ENCODE measurements at places on chromosomes 2 and 18.

DNA sequence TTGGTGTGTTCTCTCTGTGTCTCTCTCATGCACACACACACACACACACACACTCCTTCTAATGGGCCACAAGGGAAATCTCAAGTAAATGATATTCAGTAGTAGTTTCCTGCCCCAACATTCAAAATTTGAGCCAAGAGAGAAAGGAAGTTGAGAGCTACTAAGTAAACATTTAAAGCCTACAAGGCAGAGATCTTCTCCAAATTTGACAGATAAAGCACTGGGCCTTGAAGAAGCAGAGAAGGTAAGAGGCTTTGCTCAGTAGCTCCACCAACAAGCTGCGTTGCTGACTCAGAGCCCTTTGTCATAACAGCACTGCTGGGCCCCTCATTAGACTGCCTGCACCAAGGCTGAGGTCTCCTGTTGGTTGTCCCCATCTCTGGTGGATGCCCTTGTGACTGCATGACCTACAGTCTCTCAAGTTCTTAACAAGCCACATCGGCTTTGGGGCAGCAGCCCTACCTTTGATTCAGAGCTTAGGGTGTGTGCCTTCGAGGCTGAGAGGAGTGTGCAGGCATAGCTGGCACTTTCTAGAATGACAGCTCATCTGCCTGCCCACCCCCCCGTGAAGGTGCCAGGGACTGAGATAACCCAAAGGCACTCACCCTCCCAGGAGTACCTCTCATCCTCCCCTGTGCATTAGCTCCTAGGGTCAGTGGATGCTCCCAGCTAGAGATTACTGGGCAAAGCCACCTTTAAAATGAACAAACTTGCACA, 32.3 kb upstream of the NEB start:
- no peak for DNase-seq

DNA sequence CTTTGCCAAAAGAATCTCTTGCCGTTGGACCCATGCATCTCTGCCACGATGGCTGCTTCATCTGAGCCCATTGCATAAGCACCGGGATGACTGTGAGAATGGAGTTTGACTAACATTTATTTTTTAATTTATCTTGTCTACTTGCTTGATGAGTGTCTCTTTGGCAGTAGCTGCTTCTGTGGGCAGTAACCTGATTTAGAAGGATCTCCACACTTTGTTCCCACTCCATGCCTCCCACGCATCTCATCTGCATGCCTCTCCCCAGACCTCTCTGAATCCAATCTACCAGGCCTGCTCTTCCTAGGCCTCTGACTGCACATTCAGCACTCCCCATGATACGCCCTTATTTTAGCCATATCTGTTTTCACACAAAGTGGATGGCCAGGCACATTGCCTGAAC, 23.7 kb upstream of the TMX3 start:
- no peak for DNase-seq

DNA sequence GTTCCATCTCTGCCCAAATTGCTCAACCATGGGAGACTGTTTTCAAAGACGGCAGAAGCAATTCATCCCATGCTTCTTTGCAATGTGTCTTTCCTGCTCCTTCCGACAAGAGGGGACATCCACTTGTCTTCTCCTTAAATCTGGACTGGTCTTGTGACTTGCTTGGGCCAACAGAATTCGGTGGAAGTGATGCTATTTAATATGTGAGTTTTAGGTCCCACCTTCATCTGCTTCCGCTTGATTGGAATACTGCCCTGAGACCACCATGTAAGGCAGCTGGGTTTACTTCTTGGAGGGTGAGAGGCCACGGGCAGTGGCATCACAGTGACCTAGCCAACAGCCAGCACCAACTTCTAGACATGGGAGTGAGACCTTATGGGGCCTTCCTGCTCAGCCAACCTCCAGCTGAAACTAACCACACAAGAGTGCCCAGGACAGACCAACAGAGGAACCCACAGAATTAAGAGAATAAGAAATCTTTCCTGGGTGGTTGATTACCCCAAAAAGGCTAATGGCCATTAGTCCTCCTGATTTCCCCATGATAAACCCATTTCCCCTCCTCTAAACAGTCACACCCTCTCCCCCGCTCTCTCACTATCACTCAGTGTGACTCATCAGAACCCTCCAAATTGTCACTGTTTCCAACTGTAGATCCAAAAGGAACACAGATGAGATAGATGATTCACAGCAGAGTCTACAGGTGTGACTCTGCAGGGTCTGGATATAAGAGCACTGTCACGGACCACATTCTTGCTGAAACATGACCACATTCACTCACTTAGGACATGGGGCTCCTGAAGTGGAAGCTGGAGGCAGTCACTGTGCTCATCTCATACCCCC, 16.2 kb upstream of the RHOB start:
- no peak for DNase-seq

GRCh38 chr2:120770641-120771040, 35.0 kb downstream of the GLI2 start:
- no peak for DNase-seq

DNA sequence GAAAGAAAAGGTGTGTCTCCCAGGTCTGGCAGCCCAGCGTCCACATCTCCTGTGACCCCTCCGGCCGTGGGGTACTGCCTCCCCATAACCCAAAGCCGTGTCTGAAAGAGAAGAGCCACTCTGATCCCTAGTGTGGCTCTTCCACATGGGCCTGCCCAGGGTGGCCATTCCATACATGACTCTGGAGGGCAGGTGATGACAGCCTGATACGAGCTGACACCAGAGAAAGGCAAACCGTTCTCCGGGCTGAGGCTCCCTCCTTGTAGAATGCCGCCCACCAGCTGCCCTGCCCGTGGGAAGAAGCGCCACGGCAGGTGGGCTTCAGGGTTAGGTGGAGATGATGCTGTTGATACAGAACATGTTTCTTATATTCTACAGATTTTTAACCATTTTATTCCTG, 451.6 kb upstream of the SALL3 start:
- DNase-seq, result no peak

DNA sequence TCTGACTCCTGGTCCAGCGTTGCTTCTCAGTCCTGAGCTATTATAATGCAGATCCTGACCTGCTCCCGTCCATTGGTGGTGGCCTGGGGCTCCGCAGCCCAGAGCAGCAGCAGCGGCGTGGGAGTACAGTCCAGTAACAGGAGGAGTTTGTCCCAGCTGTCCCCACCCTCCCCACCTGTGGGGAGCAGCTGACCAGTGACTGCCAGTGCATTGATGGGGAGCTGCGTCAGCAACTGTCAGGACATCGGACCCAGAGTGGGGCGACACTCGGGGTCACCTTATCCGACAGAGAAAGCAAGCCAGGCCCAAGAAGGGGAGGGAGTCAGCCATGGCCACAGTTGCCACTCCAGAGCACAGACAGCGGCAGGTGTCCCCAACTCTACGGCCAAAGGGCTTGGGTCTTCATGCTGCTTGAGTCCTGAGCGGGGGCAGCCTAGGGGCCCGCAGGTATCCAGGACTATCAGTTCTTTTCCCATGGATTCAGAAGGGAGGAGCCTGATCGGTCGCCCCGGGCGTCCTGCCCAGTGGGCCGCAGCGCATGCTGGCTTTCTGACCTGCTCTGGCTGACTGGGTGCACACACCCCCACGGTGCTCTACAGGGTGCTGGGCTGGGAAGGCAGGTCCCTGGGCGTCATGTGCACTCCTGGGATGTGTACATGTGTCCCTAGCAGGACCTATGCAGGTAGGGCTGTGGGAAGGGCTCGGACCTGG, 29.7 kb downstream of the DNMT3A start:
- DNase-seq, result no peak

- DNase-seq, result no peak
Observed at GRCh38 chr2:201116115-201116958, at the start of gene CFLAR. TSS of gene CFLAR (plus strand) at chr2:201116164. CDS start at chr2:201129866, 13,702 bp downstream.

DNA sequence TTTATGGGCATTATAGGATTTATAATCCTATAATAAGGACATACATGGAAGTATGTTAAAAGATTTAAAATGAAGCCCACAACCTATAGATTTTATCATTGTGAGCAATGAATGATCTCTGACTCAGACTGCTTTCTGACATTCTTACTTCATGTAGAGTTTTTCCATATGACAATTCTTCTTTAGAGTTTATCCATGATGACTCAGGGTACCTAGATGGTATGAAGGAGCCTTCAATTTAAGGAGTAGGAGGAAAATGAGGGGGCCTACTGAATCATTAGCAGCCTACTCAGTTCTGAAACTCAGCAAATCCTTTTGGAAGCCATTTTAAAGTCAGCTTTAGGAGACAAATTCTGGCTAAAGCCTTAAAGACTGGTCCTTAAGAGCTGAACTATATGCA, 10.4 kb downstream of the PELI1 start:
- DNase-seq, result no peak

DNA sequence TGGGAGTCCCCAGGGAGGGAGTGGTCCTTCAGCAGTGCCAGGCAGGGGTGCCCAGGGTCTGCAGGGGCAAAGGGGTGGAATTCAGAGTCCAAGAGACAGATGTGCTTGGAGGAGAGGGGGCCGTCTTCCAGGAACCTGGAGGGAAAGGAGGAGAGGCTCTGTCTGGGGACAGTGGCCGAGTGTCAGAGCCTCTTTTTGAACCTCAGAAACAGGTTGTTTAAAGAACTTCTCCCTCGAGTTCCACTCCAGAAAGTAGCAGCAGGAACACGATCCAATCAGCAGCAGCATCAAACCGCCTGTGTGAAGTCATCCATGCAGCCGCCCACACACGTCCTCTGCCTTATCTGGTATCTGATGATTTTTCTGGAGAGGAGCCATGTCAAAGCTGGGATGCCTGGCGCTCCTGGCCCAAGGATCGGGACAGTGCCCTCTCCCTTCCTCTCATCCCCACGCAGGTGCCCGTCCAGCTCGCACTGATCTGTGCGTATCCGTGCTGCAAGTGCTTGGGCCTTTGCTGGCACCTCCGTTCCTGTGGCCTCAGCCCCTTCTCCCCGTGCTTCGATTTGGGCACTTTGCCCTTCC, 205.1 kb downstream of the NDUFA10 start:
- DNase-seq, result no peak

DNA sequence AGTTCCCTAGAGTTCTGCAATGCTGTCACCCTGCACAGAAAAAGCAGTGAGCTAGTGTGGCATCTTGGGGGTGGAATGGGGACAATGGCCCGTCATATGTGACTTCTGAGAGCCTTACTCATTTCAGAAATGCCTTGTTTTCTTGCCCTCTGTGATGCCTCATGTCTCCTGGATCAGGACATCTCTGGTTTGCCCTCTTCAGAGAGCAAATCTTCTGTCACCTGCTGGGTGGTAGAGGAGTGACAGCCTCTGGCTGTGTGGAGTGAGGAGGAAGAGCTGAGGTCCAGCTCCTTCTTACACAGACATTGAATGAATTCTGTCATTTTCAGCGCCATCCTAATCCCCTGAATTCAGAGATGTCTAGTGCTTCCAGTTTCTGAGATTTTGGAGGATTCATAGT, 55.6 kb upstream of the PHLPP1 start:
- no peak for DNase-seq

GRCh38 chr2:230660294-230661060, 52.2 kb upstream of the CAB39 start:
- no peak for DNase-seq

- DNase-seq, result no peak
Observed at GRCh38 chr2:36565712-36566111, 32.3 kb downstream of the FEZ2 start.

- DNase-seq, result no peak
Observed at GRCh38 chr2:158142568-158143332, 41.1 kb downstream of the UPP2 start.

- DNase-seq, result no peak
Observed at GRCh38 chr18:28163201-28163775, 13.6 kb downstream of the CDH2 start.

- DNase-seq, result no peak
Observed at GRCh38 chr2:222034058-222034457, 264.7 kb downstream of the PAX3 start.

DNA sequence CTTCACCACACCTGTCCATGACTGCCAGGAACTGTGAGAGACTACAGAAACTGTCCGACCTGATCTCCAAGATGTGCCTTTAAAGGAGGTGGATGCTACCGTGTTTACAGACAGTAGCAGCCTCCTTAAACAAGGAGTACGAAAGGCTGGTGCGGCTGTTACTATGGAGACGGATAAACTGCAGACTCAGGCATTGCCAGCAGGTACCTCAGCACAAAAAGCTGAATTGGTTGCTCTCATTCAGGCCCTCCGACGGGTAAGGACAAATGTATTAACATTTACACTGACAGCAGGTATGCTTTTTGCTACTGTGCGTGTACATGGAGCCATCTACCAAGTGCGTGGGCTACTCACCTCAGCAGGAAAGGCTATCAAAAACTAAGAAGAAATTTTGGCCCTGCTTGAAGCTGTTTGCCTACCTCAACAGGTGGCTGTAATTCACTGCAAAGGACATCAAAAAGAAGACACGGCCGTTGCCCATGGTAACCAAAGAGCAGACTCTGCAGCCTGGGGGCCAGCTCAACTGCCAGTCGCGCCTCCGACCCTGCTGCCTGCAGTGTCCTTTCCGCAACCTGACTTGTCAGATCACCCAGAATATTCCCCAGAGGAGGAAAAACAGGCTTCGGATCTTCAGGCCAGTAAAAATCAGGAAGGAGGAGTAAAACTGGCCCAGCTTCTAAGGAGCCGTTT, 30.9 kb downstream of the SKA1 start:
- no peak for DNase-seq

DNA sequence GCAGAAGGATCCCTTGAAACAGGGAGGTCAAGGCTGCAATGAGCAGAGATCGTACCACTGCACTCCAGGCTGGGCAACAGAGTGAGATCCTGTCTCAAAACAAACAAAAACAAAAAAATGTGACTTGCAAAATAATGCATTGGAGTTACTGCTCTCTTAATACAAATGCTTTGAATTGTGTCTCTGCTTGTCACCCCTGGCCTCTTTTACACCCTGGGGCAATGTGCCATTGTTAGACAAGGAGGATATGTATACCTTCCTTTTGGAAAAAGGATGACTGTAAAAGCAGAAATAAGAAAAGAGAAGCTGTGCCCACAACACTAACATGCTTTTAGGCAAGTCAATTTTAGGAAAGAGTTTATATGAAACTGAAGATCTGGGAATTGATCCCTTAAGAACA, 20.8 kb upstream of the C2orf74 start:
- no peak for DNase-seq

GRCh38 chr2:108560895-108561530, 26.7 kb downstream of the LIMS1 start:
- DNase-seq, result no peak

DNA sequence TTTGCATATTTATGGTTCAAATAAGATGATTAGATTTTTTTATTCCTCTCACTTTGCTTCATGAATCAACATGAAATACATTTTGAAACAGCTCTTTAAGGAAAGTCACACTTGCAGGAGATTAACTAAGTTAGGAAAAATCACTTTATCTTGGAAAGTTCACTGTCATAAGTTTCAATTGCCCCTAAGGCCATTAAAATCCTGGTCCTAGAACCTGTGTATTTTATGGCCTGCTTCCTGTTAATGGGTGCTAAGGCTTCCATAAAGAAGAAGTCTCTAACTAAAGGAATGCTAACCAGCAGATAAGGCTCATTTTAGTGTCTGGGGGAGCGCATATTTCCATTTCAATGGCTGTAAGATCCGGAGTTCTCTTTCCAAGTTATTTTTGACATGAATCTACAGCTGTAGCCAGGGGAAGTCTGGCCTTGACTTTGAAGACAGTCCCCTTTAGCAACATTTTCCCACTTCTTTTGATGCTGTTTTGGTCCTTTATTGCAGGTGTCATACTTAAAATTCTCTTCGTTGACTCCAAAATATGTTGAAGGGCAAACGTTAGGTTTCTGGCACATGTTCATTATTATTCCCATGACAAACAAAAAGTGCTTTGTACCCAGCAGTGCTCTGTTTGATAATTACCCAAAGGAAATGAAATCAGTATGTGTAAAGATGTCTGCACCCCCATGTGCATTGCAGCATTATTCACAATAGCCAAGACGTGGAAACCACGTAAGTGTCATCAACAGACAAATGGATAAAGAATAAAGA, 34.4 kb upstream of the SH3BP4 start:
- DNase-seq, result no peak

GRCh38 chr2:219851801-219852481, 224.5 kb downstream of the SLC4A3 start:
- DNase-seq, result no peak
